ENCODE measurements at places on chromosomes 1 and 21. TPM values are rescaled to one million over a fixed set of nuclear protein-coding genes. Genes with fewer than 3 reads are reported as not detected.

- H3K27ac ChIP-seq, result no peak overlapping the region
- H3K4me3 ChIP-seq, result peak overlapping the region; percentile 80
- H3K27me3 ChIP-seq, result no peaks in the 10 kb centered on the region
- DNase-seq, result peak; percentile 70
These were observed 1.3 kb downstream of the AGRN start for GRCh38 chr1:1021010-1021919.

DNA sequence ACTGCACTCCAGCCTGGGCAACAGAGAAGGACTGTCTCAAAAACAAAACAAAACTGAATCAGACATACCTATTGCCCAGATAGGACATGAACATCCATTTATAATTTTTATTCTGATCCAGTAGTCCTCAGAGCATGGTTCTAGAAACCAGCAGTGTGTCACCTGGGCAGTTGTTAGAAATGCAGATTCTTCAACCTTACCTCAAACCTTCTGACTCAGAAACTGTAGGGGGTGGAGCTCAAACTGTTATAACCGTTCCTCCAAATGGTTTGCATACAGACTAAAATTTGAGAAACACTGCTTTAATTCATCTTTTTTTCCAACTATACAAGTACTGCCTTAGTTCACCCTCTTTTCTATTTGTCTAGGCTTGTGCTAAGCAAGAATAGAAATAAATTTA lies 6.0 kb downstream of the NASP start:
- no peaks in the 10 kb centered on the region for H3K4me1 ChIP-seq
- H3K27me3 ChIP-seq, result no peaks in the 10 kb centered on the region
- H3K36me3 ChIP-seq, result peaks cover 69% of the 10 kb centered on the region
- no peak overlapping the region for H3K4me3 ChIP-seq

DNA sequence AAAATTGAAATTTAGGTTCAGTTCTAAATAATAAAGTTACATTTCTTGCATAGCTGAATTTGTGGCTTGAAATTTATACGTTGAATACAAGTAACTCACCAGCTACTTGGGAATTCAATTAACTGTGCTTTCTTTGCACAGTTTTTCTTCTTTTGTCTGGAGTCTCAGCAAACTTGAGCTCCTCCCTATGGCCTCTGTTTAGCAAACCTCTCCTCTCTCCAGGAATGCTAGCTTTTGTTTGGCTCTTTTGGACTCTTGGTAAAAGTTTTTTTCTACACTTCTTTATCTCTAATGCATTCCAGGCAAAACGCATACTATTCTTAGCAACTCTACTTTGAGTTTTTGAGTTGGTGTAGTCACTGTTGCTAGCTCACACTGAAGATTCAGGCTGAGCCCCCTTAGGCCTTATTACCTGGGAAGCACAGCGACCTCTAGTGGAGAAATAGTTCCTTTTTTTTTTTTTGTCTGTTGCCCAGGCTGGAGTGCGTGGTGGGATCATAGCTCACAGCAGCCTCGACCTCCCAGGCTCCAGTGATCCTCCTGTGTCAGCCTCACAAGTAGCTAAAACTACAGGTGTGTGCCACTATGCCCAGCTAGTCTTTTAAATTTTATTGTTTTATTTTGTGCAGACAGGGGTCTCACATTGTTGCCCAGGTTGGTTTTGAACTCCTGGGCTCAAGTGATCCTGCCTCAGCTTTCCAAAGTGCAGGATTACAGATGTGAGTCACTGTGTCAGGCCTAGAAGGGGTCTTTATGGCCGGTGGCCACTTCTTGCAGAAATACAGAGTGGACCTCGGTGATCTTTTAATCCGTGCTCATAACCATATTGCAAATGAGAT lies 61.7 kb downstream of the CASQ2 start:
- no peak overlapping the region for H3K4me3 ChIP-seq
- H3K4me1 ChIP-seq, result peaks cover 7% of the 10 kb centered on the region
- DNase-seq, result peak; percentile 73
- H3K27me3 ChIP-seq, result no peaks in the 10 kb centered on the region
- H3K27ac ChIP-seq, result no peak overlapping the region
- no peaks in the 10 kb centered on the region for H3K36me3 ChIP-seq

GRCh38 chr1:40310129-40310461 lies 7.0 kb downstream of the COL9A2 start:
- H3K4me1 ChIP-seq, result peaks cover 9% of the 10 kb centered on the region
- H3K27me3 ChIP-seq, result no peaks in the 10 kb centered on the region
- peaks cover 68% of the 10 kb centered on the region for H3K36me3 ChIP-seq
- no peak for DNase-seq

Gene KCNK1
- total RNA-seq, result 50.1 TPM

DNA sequence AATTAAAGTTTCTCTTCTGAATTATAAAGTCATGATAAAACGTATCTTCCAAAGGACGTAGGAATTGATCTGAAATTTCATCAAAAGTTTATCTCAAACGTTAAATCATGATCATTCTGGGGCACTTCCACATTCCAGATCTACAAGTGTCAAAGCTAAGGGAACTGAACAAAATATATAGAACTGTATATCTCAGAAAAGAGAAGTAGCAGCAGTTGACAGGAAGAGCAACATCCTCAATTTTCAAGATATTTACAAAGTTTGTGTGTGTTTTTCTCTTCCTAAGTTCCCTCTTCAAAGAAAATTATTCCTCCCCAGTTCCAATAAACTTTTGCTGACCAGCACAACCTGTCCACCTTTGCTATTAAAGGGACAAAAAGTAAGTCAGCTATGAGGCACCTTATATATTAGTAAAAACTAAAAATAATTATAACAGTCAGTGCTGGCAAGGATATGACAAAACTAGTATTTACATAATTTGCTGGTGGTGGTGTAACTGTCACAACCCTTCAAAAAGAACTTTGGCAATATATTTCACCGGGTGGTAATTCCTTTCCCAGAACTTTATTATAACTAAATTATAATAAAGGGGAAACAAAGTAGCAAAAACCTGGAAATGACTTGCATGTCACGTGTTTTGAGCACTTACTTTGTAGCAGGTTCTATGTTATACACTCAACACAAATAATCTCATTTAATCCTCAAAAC lies 38.5 kb upstream of the EYA3 start:
- H3K27ac ChIP-seq, result no peak overlapping the region
- no peaks in the 10 kb centered on the region for H3K36me3 ChIP-seq
- H3K4me3 ChIP-seq, result no peak overlapping the region
- no peak for DNase-seq

Gene KLF17
- total RNA-seq, result not detected

- H3K4me1 ChIP-seq, result no peaks in the 10 kb centered on the region
- peaks cover 49% of the 10 kb centered on the region for H3K36me3 ChIP-seq
- H3K4me3 ChIP-seq, result no peak overlapping the region
- no peak for DNase-seq
These were observed 42.8 kb downstream of the PRDM15 start for GRCh38 chr21:41836166-41837015.

GRCh38 chr1:30522031-30523004 lies 201.1 kb downstream of the MATN1 start:
- no peak overlapping the region for H3K4me3 ChIP-seq
- no peak overlapping the region for H3K27ac ChIP-seq
- DNase-seq, result peak; percentile 42
- H3K36me3 ChIP-seq, result no peaks in the 10 kb centered on the region
- no peaks in the 10 kb centered on the region for H3K27me3 ChIP-seq
- H3K4me1 ChIP-seq, result no peaks in the 10 kb centered on the region
